ENCODE measurements at places on chromosomes 11 and 22.

- no peak for DNase-seq
Observed at GRCh38 chr11:86588566-86589090, 83.8 kb downstream of the ME3 start.

DNA sequence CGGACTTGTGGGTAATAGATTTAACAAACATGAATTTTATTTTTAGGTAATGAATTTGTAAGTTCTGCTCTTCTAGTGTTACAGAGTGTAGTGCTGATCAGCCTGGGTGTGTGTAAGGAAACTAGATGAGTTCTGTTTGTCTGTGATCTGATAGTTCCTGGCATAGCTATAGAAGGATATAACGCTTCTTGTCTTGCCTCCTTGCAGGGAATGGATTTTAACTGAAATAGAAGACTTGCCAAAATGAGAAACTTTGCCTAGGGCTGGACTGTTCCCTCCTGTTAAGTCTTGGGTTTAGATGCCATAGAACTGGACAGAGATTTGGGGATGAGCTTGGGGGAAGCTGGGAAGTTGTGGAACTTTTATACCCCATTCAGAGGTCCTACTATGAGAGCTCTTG, 11.6 kb downstream of the CCDC81 start:
- DNase-seq = no peak

DNA sequence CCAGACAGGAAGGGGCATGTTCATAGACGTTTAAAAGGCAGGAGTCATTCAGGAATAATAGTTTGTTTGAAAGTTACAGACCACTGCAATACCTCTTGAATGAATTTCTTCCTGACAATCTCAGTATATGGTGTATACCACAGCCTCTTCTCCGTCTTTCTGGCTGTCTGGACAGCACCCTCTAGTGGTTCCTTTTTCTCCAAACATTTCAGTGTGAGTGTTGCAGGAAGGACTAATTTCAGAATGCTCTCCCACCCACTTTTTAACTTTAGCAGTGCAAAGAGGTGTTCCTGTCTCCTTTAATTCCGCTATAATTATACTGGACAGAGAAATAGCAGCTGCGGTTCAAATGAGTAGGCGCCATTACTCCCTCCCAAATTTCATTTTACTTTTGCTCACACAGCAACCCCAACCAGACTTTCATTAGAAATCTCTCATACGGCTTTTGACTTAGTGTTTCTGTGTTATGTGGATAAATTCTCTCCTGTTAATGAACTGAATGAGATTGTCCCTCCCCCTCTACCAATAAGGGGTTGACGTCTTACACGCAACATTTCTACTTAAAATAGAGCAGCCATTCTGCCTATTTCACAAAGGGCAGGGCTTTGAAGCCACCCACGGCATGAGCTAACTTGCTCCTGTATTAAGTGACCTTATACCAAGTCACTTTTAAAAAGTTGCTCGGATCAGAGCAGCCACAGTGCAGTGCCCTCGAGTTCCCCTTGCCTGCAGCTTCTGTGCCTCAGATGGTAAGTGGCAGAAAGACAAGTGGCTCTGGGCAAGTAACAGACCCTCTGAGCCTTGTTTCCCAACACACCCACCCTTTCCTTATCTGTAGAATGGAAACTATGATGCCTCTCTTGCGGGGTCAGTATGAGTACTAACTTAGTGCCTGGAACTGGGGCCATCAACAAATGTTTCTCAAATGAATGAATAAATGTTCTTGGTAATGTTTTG, 368.6 kb downstream of the OPCML start:
- DNase-seq = no peak

DNA sequence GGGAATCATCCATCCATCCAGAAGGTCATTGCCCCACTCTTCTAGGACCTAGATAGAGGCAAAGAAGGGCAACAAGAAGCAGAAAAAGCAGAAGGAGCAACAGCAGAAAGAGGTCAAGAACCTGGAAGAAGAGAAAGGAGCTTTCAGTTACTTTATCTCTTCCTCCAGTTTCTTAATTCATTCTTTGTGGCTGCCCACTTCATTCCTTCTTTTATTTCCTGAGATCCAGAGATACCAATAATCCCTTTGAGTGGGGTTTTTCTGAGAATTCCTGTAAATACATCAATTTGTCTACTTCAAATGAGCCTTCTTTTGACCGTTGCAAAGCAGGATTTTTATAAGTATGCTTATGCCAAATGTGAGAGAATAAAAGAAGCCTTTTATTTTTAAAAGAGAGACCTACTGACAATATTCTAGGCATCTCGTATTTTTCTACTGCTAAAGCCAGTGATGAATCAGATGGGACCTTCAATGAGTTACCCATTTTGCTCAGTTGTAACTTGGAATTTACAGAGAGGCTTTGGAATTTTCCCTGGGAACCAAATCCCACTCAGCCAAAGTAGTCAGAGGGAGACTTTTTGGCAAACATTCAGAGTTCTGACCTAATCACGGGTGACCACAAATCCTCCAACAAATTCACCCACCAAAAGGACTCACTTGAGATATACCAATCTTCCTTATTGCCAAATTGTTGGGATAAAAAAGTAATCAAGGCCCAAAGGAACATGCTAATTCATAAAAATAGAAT, 54.9 kb downstream of the ZC3H12C start:
- no peak for DNase-seq

- DNase-seq = no peak
Observed at GRCh38 chr11:28794405-28794804, 686.2 kb downstream of the METTL15 start.

GRCh38 chr11:75420224-75421034, 12.6 kb downstream of the KLHL35 start:
- no peak for DNase-seq

DNA sequence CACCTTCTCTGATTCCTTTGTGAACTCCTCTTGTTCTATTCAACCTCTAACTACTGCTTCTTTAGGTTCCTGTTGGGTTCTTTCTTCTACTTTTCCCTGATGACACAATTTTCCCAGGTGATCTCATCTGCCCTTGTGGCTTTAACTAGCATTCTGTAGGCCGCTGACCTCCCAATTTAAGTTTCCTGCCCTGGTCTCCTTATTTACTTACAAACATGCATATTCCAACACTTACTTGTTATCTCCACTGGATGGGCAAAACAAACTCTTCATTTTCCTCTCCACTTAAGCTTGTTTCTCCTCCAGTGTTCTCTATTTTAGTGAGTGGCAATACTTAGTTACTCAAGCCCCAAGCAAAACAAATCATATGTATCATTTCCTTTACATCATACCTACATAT, 734.5 kb downstream of the METTL15 start:
- DNase-seq = no peak

- no peak for DNase-seq
Observed at GRCh38 chr22:19143967-19144400, 467 bp downstream of the ESS2 start.

GRCh38 chr22:20558534-20558933, 51.1 kb downstream of the MED15 start:
- no peak for DNase-seq

DNA sequence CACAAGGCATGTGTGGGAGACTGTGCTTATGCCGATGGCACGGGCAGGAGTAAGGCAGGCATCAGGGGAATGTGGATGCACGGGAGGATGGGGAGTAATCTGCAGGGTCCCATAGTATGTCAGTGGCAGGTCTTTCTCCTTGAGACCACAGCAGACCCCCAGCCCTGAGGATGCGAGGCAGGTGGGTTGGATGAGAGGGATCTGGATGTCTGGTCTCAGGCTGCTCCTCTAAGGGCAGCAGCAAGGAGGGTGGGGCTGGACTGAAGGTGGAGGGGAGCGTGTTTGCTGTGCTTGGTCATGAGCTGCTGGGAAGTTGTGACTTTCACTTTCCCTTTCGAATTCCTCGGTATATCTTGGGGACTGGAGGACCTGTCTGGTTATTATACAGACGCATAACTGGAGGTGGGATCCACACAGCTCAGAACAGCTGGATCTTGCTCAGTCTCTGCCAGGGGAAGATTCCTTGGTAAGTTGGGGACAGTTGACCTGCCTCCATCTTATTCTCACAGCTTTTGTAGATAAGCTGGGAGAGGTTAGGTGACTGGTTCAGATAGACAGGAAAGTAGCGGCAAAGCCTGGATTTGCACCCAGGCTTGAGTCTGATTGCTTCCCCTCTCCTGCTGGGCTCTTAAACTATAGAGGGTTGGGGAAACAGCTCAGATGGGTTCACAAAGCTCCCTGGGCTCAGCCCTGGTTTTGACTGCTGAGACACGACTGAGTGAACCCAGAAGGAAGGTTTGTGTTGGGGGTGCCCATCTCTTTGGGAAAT, at the start of gene APOL1:
APOL1 (plus strand) TSS at position 380 of the 769 bp plus-strand sequence. CDS start 1,823 bp downstream, outside the sequence.
- no peak for DNase-seq

DNA sequence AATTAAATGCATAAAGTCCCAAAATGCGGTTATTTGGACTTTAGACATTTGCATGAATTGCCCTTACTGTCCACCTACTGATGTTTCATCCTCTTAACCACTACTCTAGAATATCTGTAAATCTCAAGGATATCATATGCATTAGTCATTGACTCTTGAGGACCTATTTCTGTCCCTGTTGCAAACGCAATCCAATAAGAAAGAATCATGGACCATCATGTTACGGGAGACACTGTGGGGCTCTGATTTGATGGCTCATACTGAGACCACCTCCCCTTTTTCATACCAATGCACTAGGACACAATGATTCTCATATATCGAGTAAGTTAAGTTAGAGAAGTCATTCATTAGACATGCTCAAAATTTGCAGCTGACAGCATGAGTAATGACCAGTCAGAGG, 14.4 kb downstream of the POU2AF2 start:
- no peak for DNase-seq

- DNase-seq = no peak
Observed at GRCh38 chr11:19864141-19865140, 151.8 kb downstream of the NAV2 start.

DNA sequence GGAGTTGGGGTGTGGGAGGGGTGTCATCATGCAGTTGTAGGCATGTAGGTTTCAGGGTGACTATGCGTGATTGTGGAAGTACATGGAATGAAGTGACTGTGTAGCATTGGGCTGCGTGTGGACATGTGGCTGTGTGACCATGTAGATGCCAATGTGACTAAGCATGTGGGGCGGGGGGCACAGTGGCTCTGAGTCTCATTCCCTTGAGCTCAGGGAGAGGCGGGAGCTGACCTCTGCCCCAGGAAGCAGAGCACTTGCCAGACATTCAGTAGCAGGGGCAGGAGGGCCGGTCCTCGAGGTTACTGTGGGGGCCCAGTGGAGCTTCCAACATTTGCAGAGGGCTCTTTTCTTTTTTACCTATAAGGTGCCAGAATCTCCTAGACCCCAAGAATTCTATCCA, 440 bp upstream of the KLHL35 start:
- no peak for DNase-seq

DNA sequence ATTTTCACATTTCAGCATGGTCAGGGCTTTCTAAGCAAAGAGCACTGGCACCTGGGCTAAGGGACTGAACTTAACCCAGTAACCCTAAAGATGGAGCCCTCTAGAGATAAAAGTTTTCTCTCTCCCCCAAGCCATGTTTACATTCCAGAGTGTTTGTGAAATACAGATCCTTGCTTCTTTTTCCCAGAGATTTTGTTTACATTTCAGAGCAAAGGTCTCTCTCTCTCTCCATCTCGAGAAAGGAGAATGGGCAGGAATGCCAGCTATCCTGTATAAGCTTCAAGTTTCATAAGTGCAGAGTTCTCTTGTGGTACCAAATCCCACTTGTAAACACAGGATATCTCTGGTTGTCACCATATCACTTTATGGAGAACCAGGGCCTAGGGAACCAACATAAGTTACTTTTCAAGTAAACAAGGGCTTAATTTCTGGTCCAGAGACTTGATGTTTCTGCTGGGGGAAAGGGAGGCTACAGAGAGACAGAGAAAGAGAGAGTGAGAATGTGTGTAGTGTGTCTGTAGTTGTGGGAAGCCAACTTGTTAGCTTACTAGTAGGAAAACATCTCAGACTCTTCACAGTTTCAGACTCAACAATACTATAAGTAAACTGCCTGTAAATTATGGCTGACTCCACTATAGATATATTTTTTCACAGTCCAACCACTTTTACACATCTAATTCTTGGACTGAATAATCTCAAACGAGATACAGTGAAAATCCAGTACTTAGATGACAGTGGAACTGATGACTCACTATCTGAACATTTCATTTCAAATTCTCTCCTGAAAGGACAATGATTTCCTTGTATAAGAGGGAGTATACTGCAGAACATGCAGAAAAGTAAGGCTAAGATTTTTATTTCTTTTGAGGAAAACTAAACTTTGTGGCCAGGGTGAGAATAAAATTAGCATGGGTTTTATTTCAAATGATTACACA, 76.2 kb downstream of the ARHGAP32 start:
- no peak for DNase-seq

DNA sequence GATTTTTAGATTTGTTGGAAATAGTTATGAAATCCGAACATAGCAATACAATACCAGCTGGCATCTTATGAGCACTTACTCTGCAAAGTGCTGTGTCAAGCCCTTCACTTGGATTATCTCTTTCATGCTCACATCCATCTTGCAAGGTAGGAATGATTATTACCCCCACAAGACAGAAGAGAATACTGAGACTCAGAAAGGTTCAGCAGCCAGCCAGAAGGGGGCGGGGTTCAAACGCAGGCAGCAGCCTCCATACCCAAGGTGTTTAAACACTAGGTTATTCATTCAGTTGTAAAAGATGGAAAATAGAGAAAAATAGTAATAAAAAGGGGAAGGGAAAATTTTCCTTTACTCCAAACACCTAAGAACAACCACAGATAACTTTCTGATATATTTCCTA, 158.5 kb downstream of the CCDC34 start:
- DNase-seq = no peak

GRCh38 chr11:66287211-66287888, 1.6 kb downstream of the YIF1A start:
- no peak for DNase-seq

DNA sequence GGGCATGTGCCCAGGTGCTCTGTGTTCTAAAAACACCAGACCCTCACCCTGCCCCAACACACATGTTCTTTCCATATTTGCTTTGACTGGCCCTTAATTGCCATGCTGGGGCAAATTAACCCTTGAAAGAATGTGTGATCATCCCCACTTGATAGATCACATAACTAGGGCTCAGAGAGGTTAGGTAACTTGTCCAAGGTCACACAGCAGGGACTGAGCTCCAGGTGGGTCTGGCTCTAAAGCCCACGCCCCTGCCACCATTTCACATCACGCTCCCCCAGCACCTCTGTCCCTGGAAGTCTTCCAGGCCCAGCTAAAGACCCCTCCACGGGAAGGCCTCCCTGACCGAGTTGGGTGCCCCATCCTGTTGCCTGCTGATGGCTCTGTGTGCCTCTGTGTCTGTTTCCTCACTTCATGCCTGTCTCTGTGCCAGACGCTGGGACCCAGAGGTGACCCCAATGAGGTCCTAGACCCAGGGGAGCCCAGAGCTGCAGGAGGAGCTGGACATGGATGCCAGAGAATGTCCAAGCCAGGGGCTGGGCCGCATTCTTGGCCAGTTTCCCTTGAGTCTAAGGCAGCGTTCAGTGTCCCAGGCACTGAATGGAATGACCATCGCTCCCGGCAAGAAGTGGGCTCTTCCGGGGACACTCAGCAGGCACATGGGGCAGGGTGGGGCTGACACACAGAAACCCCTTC, 79.7 kb downstream of the MYO7A start:
- DNase-seq = no peak

DNA sequence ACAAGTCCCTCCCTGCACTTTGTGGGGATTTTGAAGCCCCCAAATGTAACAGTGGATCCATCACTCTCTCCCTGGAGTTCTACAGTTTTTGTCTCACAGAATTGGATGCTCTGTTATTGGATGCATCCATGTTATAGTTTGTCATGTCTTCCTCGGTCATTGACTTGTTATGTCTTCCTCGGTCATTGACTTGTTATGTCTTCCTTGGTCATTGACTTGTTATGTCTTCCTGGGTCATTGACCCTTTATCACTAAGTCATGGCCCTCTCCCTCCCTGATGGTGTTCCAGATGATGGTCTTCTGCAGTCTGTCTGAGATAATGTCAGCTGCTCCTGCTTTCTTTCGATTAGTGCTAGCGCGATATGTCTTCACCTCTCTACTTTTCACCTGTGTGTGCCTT, 981.5 kb downstream of the BRD1 start:
- DNase-seq = no peak
